ENCODE measurements at places on chromosomes 7 and 10.
A peak's percentile ranks its signal among the peaks of the same experiment; 100 is the strongest.

GRCh38 chr10:123642697-123643096 is 23.5 kb upstream of the GPR26 start:
- peak; percentile 22 for DNase-seq

DNA sequence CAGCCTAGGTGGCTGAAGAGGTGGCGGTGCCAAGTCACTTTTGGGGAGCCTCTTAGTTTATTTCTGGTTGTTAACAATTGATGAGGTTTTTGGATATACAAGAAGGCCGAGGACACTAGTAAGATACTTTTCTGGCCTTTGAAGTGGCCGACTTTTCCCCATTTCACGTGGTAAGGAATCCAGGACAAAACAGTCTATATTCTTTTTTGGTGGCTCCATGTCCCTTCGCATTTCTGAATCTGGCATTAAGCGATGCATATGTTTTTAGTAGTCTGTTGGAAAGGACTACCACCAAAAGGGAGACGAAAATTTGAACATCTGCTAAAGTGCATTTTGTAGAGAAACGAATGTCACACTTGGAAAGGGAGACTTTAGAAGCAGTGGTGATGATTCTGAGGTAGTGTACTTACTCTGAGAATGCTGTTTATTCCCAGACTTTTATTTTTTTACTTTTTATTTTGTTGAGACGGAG is 1.5 kb downstream of the MLLT10 start:
- no peak for DNase-seq

GRCh38 chr7:116727432-116728009 is 55.5 kb downstream of the MET start:
- no peak for DNase-seq

DNA sequence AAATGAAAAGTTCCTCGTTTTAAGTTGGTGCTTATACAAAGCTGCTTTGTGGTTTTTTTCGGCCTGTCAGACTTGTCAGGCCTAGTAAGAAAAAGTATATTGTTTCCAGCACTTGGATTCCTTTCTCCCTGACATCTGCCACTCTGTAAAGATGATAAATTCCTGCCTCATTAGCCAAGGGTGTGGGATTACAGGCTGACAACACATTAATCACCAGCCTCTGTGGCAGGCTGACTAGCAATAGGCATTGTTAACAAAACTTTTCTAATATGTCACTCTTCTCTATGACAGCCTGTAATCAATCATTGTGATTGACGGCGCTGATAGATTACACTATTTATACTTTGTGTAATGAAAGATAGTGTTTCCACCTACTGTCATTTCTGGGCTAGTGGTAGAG is 682.5 kb downstream of the LRMDA start:
- peak; percentile 22 for DNase-seq

DNA sequence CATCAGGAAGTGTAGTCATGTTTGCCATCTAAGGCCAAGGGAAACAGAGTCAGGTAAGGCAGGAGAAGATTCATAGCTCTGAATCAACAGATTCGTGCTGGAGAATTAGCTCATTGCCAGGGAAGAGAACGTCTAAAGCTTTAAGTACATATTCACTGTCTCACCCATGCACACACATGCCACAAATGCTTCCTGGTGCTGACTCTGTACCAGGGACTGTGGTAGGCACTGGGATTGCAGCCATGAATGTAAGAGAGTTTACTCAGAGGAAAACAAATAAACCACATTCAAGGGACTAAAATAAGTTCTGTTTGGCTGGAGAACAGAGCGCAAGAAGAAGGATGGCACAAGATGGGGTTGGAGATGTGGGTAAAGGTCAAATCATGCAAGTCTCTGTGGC is 89.8 kb upstream of the HPS1 start:
- DNase-seq: peak; percentile 54

DNA sequence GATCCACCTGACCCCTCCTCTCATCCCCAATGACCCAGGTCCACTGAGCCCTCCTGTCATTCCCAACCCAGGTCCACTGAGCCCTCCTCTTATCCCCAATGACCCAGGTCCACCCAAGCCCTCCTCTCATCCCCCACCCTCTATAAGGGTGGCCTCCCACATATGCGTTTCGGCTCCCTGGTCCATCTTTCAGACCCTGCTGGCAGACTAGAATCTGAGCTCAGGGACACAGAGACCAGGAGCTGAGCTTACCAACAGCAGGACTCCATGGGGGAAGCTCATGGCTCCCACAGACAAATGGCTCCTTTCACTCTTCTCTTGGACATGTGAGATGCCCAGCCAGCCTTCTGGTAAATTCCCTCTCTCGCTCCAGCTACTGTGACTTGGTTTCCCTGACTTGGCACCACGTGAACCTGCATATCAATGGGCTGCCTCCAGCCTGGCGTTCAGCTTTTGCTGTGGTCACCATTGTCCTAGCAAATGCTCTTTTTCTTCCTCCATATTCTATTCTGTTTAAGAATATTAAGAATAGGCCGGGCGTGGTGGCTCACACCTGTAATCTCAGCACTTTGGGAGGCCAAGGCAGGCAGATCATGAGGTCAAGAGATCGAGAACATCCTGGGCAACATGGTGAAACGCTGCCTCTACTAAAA is 24.8 kb upstream of the INPP5A start:
- DNase-seq: no peak

DNA sequence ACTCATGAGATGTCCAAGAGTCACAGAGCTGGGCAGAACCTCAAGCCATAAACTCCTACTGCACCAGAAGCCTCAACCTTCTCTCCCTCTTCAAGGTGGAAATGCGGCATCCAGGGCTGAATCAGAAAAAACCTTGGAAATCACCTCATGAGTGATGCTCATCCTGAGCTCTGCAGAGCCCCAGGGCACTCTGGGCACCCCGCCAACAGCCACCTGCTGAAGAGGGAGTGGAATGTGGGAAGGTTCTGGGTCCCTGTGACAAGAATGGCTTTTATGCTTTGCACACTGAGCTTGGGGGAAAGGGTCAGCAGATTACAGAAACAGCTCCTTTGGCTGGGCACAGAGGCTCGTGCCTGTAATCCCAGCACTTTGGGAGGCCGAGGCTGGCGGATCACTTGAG is 18.8 kb downstream of the NUDT1 start:
- peak; percentile 4 for DNase-seq

- DNase-seq: no peak
Measured at GRCh38 chr10:71549766-71550533, 153.2 kb downstream of the CDH23 start.

DNA sequence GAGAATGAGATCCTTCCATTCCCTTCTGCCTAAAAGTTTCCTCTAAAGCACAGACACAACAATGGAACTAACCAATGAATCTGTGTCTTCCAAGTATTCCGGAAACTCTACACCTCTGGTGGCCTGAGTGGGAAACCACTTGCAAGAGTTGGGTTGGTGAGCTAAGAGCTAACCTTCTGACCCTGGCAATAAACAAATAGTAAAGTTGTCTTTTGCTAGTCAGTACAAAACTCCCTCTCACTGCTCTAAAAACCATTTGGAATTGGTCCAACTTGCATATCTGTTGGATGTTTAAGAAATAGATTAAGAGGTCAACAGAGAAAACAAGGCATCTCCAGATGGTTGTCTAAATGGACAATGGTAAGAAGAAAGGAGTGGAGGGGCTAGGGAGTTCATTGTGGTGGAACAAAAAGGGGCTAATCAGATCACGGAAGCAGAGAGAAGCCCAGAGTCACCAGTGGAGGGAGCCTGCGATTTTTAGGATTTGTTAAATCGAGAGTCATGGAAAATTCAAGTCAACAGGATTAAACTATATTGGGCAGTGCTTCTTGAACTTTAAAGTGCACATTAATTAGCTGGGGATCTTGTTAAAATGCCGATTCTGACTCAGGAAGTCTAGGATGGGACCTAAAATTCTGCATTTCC is 192.3 kb downstream of the EVX1 start:
- DNase-seq: no peak

DNA sequence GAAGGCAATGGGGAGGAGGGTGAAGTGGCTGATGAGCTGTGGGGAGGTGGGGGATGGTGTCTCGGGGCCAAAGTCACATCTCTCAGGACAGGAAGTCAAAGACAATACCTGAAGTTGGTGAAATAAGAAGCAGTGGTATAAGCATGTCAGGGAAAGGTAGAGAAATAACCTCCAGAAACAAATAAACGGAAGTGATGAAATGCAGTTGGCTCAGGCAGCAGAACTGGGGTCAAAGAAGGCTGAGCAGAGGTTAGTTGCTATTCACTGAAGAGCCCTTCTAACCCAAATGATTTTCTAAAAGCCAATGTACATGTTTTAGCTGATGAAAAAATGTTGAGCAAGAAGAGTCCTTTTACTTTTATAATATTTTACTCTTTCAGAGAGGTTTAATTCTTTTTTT is 78.6 kb upstream of the ADRB1 start:
- DNase-seq: no peak

GRCh38 chr10:88170628-88171027 is 307.2 kb downstream of the PTEN start:
- DNase-seq: no peak

- DNase-seq: no peak
Measured at GRCh38 chr10:61870526-61870895, 31.0 kb upstream of the ARID5B start.
